ENCODE measurements at places on chromosomes 12 and 14. TPM values are rescaled to one million over a fixed set of nuclear protein-coding genes. Genes with fewer than 3 reads are reported as not detected.

Gene ABCD2
- polyA plus RNA-seq = 14.0 TPM

Gene GOLGA3
- 18.1 TPM for polyA plus RNA-seq

Gene HHIPL1
- not detected for polyA plus RNA-seq

DNA sequence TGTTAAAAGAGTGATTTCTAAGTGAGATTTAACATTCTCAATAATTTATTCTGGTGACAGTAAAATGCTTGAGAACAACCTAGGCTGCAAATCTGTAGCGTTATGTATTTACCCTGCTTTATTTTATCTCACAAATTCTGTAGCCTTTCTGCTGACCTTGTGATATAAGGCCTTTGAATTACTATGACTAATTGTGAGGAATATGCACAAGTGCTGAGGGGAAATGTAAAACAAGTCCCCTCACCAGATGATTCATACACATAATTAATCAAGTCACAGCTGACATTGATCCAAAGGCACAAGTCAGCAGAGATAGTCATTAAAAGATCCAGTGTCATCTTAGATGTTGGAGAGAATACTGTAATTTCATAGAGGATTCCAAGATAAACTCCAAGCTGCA lies 992.7 kb upstream of the USP15 start:
- no peak overlapping the region for H3K27ac ChIP-seq
- no peak for DNase-seq
- peaks cover 14% of the 10 kb centered on the region for H3K36me3 ChIP-seq
- H3K4me3 ChIP-seq = no peak overlapping the region

DNA sequence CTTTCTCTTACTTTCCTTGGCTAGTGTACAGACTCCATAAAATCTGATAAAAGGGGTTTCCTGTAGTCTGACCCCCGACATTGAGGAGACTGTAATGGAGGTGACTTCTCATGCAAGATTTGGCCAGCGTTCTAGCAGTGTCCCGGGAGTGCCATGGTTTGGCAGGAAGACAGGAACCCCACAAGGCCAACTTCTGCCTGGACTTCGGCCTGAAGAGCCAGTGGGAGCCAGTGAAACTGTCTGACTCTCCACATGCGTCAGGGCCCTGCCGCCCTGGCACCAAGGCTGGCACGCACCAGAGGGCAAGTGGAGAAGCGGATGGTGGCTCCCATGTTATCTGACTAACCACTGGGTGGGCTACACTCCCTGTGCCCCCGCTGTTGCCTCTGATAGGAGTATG lies 70.5 kb downstream of the TMEM260 start:
- no peak overlapping the region for H3K4me3 ChIP-seq
- H3K27me3 ChIP-seq = no peaks in the 10 kb centered on the region
- peaks cover 48% of the 10 kb centered on the region for H3K36me3 ChIP-seq
- H3K4me1 ChIP-seq = no peaks in the 10 kb centered on the region
- no peak overlapping the region for H3K27ac ChIP-seq

DNA sequence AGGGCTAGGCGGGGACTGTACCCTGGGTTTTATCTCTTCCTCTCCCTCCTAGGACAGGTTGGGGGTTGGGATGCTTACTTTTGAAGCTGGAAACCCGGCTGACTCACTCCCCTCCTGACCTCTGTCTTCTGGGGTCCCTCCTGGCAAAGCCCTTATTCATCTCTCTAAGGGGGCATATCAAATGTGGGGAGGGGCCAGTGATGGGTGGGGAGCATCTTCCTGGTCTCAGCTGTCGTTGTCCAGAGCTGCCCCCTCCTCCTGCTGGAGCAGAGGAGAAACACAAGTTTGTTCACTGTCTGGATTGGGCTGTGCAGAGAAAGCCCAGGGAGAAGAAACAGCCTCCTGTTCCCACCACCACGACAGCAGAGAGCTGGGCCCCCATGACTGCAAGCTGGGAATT lies 85.8 kb downstream of the TNFAIP2 start:
- H3K4me1 ChIP-seq = no peaks in the 10 kb centered on the region
- peaks cover 13% of the 10 kb centered on the region for H3K36me3 ChIP-seq
- no peak for DNase-seq

Gene HELB
- polyA plus RNA-seq = 27.6 TPM

Gene LALBA
- polyA plus RNA-seq = not detected

Measured in naive thymus-derived CD8-positive, alpha-beta T cell (primary cell).